ENCODE measurements at places on chromosomes 16 and 17.

DNA sequence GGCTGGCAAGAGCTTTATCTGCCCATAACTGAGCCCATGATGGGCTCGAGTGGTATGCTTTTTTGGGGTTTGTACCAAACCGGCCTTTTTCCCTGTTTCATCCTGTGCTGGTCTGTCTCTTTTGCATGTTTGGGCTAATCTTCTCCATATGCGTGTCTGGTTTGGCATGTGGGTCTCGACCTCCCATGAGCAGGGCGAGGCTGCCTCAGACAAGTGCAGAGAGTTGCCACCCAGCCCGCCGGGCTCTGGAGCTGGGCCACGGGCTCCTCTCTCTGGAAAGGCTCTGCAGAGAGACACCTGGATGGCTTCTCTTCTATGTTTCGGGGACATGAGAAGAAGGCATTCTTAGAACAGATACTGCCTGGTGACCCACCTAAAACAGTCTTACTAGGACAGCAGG is 67.8 kb upstream of the TBX2 start:
- no peak for DNase-seq

- DNase-seq, result no peak
Observed at GRCh38 chr17:18859256-18859655, 1.3 kb downstream of the PRPSAP2 start.

DNA sequence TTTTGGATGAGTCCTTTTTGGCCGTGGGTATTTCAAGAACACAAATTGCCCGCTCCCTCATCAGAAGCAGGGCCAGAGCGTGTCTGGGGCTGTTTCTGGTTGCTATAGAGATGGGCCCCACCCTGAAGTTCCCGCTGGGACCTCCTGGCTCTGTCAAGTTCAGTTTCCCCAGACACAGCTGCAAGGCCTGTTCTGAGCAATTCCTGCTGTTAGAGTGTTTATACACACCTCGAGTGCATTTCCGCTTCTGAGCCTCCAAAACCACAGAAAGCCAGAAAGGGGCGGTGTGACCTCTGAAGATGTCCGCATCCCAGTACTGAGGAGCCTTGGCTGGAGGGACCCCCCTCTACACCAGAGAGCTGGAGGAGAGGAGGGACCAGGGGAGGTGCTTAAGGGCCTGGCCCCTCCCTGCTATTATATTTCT is 9.3 kb upstream of the WBP2 start:
- DNase-seq, result no peak

DNA sequence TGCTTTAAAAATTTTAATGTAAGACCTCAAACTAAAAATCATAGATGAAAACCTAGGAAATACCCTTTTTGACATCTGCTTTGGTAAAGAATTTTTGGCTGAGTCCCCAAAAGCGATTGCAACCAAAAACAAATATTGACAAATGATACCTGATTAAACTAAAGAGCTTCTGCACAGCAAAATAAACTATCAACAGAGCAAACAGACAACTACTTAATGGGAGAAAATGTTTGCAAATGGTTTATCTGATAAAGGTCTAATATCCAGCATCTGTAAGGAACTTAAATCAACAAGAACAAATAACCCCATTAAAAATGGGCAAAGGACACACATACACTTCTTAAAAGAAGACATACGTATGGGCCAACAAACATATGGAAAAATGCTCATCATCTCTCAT is 242.5 kb downstream of the BCAS3 start:
- no peak for DNase-seq

DNA sequence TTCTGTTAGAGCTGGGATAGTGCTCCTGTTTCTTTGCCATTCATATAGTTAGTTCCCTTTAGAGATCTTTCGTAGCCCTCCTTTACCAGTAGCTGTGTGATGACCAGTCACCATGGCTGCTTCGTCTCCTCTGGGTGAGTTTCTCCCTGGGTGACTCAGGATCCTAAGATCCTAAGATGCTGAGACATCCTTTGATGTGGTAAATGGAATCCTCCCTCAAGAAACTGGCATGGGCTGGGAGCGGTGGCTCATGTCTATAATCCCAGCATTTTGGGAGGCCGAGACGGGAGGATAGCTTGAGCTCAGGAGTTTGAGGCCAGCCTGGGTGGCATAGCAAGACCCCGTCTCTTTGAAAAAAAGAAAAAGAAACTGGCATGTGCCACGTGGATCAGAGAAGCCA is 5.9 kb downstream of the PHAF1 start:
- no peak for DNase-seq

DNA sequence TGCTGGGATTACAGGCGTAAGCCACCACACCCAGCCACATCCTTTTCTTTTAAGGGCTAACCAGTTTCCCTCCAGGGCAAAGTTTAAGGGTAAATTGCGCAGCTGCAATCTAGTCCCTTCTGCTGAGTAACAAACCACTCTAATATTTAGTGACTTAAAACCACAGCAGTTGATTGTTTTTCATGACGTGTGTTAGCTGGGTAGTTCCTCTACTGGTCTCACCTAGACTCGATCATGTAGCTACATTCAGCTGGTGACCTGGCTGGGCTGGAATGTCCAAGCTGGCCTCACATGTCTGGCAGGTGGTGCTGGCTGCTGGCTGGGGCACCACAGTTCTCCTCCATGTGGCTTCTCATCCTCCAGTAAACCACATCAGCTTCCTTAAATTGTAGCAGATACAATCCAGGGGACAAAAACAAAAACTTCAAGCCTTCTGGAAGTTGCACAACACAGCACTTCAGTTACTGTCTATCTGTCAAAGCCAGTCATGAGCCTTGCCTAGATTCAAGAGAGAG is 75.5 kb downstream of the GPRC5B start:
- DNase-seq, result no peak

- DNase-seq, result no peak
Observed at GRCh38 chr17:11578998-11579397, 19.3 kb upstream of the DNAH9 start.

- peak; percentile 6 for DNase-seq
Observed at GRCh38 chr17:73311428-73311780, 397 bp downstream of the CDC42EP4 start.

GRCh38 chr16:9706217-9706836 is 475.9 kb downstream of the GRIN2A start:
- DNase-seq, result no peak

DNA sequence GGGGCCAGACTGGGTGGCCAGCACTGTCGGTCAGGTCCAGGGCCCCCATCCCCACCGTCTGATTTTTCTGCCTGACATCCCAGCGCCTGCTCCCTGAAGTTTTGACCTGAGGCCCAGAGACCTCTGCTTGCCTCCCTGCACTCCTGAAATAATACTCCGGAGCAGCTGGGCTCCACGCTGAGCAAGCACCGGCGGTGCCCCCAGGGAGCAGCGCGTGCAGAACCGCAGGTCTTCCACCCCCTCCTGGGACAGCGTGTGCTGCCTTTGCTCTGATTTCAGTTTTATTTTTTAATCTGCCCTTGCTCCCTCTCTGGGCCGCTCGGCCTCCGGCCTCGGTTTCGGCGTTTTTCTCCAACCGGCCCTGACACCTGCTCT is 132.4 kb upstream of the GSE1 start:
- no peak for DNase-seq

- DNase-seq, result no peak
Observed at GRCh38 chr17:57271821-57272220, 15.5 kb downstream of the MSI2 start.

GRCh38 chr17:278676-279059 is 73.9 kb downstream of the RPH3AL start:
- DNase-seq, result no peak

DNA sequence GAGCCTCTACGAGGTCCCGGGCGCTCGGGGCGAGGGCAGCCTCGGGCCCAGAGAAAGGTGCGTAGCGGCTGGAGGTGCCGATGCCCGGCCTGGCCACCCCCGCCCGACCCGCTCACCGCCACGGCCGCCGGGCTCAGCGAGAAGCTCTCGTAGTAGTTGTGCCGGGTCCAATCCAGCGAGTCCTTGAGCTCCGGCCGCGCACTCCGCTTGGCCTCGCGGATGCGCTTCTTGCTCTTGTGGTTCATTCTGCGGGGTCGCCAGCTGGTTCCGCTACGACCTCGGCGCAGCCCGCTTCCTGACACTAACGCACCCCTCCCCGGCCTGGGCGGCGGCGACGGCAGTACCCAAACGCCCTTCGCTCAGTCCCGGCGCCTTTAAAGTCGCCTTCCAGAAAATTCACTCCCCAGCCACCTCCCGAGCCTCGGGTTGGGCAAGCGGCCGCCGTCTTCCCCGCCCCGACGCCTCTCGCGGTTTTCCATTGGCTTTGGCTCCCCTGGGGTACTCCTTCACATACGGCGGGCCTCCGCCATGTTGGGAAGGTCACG is at the start of gene JMJD6:
Gene JMJD6 (minus strand): TSS at position 376 of the 545 bp plus-strand sequence. CDS start 131 bp downstream, at position 245.
- no peak for DNase-seq

GRCh38 chr17:58224315-58224714 is 5.3 kb upstream of the MKS1 start:
- no peak for DNase-seq

GRCh38 chr16:28003021-28003865 is 60.3 kb downstream of the GSG1L start:
- DNase-seq, result no peak

DNA sequence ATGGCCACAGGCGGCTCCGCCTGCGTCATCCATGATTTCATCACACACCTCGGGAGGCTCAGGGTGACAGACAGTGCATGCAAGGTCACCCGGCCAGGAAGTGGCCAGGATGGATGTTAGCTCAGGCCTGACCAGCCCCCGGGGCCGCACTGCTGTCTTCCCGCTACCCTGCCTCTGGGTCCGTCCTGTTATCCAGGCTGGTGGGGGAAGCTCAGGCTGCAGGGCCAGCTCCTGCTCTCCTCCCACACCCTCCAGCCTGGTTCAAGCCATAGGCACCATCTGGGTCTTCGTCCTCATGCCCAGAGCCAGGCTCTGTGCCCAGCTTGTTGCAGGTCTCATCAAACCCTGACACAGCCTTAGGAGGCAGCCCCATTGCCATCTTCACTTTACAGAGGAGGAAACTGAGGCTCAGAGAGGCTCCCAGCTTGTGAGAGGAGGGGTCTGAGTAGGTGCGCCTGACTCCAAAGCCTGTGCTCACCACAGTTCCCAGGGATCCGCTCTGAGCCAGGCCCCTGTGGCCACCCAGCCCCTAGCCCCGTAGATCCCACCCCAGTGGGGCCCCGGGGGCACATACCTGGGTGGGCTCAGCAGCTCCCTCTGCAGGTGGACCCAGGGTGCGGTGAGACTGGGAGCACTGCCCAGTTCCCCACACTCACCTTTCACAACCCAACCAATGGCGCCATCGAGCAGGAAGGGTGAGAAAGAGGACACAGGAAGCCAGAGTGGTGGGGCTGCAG is 412 bp upstream of the ADGRG3 start:
- no peak for DNase-seq

DNA sequence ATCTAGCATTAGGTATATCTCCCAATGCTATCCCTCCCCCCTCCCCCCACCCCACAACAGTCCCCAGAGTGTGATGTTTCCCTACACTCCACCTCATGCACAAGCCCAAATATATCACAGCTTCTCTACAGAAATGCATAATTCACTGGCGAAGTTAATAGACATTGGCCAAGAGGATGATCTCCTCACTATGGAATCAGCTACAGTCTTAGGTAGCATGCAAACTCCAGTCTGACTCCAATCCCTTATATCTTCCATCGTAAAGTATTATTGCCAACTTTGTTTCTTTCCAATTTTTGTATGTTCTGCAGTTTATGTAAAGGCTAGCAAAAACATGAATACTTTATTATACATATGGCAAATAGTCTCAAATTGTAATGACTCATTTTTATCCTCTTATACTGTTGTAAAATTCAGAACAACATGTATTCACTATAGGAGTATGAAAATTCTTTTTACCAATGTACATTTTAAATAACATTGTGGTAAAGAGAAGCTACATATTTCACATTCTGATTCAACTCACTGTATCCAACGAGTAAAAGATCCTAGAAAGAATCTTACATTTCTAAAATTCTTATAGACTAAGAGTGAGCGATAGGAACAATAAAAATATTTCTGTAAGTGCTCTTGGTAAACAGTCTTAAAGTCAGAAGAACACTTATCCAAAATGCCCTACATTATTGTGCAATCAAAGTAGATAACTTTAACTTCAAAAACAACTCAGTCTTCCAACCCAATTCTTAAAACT is 871 bp downstream of the ABCA8 start:
- no peak for DNase-seq

DNA sequence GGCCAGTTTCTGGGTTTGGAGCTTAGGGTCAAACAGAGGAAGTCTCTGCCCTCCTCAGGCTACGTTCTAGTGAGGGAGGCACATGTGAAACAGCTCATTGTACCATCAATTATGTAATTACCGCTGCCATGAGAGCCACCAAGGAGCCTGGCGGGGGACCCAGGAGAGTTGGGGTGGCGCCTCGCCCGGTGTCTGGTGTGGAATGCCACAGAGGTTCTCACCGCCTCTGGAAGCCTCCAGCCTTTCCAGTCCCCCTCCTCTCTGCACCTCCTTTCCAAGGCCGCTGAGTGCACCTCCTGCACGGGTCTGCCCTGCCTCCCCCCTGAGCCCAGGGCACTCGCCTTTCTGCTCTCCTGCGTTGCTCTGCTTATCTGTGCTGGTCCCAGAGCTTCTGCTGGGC is 51.4 kb downstream of the SREBF1 start:
- no peak for DNase-seq

GRCh38 chr17:10624969-10625368 is 32.1 kb downstream of the MYH3 start:
- DNase-seq, result no peak
